ENCODE measurements at places on chromosomes 11 and 22. TPM values are rescaled to one million over a fixed set of nuclear protein-coding genes. Genes with fewer than 3 reads are reported as not detected.

DNA sequence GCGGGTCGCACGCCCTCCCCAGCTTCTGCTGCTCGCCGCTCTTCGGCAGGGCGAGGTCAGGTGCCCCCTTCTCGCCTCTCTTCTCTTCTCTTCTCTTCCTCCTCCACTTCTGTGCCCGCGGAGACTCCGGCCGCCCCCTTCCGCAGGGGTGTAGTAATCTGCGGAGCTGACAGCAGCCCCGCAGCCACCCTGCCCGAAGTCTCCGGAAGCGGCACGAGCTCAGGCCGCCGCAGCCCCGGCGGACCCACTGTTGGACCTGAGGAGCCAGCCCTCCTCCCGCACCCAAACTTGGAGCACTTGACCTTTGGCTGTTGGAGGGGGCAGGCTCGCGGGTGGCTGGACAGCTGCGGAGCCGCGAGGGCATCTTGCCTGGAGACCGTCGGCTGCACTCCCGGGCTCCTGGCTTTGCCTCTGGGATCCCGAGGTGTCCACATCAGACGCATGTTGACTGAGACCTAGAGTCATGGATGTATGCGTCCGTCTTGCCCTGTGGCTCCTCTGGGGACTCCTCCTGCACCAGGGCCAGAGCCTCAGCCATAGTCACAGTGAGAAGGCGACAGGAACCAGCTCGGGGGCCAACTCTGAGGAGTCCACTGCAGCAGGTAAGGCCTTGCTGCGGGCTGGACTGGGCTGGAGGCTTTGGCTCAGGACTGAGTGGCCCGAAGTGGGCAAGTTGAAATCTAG lies 486 bp downstream of the STIM1 start:
- peaks cover 28% of the 10 kb centered on the region for H3K4me1 ChIP-seq
- peak overlapping the region; percentile 39 for H3K27ac ChIP-seq
- peak; percentile 73 for DNase-seq
- H3K36me3 ChIP-seq: no peaks in the 10 kb centered on the region
- H3K27me3 ChIP-seq: no peaks in the 10 kb centered on the region

DNA sequence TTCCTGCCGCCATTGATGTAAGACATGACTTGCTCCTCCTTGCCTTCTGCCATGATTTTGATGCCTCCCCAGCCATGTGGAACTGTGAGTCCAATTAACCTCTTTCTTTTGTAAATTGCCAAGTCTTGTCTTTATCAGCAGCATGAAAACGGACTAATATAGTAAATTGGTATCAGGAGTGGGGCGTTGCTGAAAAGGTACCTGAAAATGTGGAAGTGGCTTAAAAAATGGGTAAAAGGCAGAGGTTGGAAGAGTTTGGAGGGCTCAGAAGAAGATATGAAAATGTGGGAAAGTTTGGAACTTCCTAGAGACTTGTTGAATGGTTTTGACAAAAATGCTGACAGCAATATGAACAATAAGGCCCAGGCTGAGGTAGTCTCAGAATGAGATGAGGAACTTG lies 89.7 kb downstream of the RSF1 start:
- H3K27ac ChIP-seq: no peak overlapping the region
- no peak for DNase-seq

DNA sequence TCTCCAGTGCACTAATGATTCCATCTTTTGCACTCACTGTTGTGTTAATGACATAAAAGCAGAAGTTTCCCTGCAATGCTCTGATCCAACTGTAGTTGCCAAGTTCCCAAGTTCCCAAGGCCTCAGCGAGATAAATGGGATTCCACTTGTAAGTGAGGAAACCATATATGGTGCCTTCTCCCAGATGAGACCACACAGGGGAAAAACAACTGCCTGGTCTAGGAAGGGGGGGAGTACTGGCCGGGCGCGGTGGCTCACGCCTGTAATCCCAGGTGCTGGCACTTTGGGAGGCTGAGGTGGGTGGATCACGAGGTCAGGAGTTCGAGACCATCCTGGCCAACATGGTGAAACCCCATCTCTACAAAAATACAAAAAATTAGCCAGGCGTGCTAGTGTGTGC lies 23.3 kb upstream of the RELA start:
- DNase-seq: no peak
- no peaks in the 10 kb centered on the region for H3K36me3 ChIP-seq
- H3K27me3 ChIP-seq: peaks cover 21% of the 10 kb centered on the region
- no peak overlapping the region for H3K27ac ChIP-seq

- no peak overlapping the region for H3K27ac ChIP-seq
- H3K36me3 ChIP-seq: no peaks in the 10 kb centered on the region
- DNase-seq: no peak
- H3K27me3 ChIP-seq: no peaks in the 10 kb centered on the region
- H3K4me3 ChIP-seq: no peak overlapping the region
These were observed 103.5 kb downstream of the ARHGAP8 start for GRCh38 chr22:44855855-44856254.

- no peak for DNase-seq
- no peaks in the 10 kb centered on the region for H3K36me3 ChIP-seq
- H3K27me3 ChIP-seq: no peaks in the 10 kb centered on the region
- H3K4me1 ChIP-seq: no peaks in the 10 kb centered on the region
These were observed 66.8 kb downstream of the FZD4 start for GRCh38 chr11:86888164-86889000.

DNA sequence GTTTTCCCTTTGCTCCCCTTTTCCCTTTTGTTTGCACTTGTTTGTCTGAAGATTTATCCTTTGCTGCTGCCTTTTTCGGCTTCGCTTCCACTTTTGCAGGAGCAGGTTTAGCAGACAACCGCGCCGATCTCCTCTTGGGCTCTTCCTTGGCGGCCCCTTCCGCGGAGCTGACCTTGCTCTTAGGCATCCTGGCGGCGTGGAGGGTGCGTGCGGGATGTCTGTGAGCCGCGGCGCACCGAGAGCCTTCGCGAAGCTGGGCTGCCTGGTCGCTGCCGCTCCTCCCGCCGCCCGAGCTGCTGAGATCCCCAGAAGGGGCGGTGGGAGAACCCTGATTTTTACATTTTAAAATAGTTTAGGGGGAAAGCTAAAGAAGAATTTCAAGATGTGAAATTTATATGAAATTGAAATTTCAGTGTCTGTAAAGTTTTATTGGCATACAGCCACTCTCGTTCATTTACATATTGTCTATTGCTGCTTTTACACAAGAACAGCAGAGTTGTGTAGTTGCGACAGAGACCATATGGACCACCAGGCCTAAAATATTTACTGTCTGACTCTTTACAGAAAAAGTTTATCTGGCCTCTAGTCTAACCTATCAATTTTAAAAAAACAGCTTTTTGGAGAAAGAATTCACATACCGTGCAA lies 105.2 kb upstream of the RRM1 start:
- DNase-seq: peak; percentile 25
- H3K27me3 ChIP-seq: no peaks in the 10 kb centered on the region
- H3K36me3 ChIP-seq: no peaks in the 10 kb centered on the region
- no peak overlapping the region for H3K4me3 ChIP-seq
- H3K27ac ChIP-seq: no peak overlapping the region

DNA sequence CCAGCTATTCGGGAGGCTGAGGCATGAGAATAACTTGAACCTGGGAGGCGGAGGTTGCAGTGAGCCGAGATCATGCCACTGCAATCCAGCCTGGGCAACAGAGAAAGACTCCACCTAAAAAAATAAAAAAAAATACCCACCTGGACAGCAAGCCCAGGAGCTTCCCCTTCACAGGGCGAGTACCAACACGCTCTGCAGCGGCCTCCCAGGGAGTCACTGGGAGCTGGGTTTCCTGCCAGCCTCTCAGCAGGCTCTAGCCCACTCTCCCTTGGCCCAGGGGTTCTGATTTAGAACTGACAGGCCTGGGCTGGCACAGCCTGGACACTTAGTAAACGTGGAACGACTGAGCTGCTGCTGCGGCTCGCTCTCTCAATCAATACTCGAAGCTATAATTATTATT lies 2.0 kb upstream of the CABP7 start:
- H3K4me1 ChIP-seq: no peaks in the 10 kb centered on the region
- H3K27me3 ChIP-seq: peaks cover 52% of the 10 kb centered on the region
- H3K36me3 ChIP-seq: no peaks in the 10 kb centered on the region
- H3K4me3 ChIP-seq: no peak overlapping the region
- H3K27ac ChIP-seq: no peak overlapping the region

- peak; percentile 19 for DNase-seq
- peaks cover 19% of the 10 kb centered on the region for H3K4me1 ChIP-seq
- peak overlapping the region; percentile 82 for H3K27ac ChIP-seq
- H3K36me3 ChIP-seq: no peaks in the 10 kb centered on the region
- H3K4me3 ChIP-seq: no peak overlapping the region
- H3K27me3 ChIP-seq: no peaks in the 10 kb centered on the region
These were observed 55.9 kb downstream of the ZC3H12C start for GRCh38 chr11:110148775-110149744.

DNA sequence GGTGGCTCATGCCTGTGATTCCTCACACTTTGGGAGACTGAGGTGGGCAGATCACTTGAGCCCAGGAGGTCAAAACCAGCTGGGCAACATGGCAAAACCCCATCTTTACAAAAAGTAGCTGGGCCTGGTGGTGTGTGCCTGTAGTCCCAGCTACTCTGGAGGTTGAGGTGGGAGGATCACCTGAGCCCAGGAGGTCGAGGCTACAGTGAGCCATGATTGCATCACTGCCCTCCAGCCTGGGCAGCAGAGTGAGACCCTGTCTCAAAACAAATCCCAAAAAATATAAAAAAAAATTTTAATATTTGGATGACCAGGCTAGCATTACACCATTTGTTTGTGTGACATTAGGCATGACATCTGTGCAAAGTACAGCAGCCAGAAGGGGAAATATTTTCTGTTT lies 49.7 kb upstream of the CTTN start:
- H3K4me3 ChIP-seq: no peak overlapping the region
- no peak overlapping the region for H3K27ac ChIP-seq
- no peaks in the 10 kb centered on the region for H3K27me3 ChIP-seq
- DNase-seq: no peak

DNA sequence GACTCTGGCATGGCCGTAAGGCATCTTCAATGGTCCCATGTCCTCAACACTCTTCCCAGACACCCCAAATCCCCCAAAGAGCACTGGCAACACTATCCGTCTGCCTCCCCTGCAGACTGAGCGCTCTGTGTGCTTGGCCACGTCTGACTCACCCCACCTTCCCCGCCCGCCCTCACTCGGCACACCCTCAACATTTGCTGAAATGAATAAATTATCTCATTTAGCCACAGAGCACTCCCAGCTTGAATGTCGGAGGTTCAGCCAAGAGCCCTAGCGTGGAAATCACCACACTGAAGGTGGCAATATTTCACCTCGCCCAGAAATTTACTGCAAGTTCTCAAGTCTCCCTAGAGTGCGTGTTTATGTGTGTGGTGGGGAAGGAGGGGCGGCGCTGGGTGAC lies 46.6 kb upstream of the TCF20 start:
- peaks cover 26% of the 10 kb centered on the region for H3K27me3 ChIP-seq
- no peak overlapping the region for H3K4me3 ChIP-seq
- no peak for DNase-seq
- H3K36me3 ChIP-seq: no peaks in the 10 kb centered on the region

GRCh38 chr22:49913026-49913425 lies 5.2 kb downstream of the ALG12 start:
- H3K4me3 ChIP-seq: no peak overlapping the region
- H3K27me3 ChIP-seq: no peaks in the 10 kb centered on the region

- H3K4me3 ChIP-seq: no peak overlapping the region
- no peak for DNase-seq
- no peak overlapping the region for H3K27ac ChIP-seq
- H3K27me3 ChIP-seq: peaks cover 42% of the 10 kb centered on the region
- H3K4me1 ChIP-seq: peaks cover 6% of the 10 kb centered on the region
These were observed 62.0 kb upstream of the THY1 start for GRCh38 chr11:119484741-119485605.

GRCh38 chr11:102223859-102224258 lies 93.4 kb upstream of the BIRC3 start:
- peaks cover 39% of the 10 kb centered on the region for H3K36me3 ChIP-seq
- H3K4me3 ChIP-seq: no peak overlapping the region
- H3K27me3 ChIP-seq: no peaks in the 10 kb centered on the region

DNA sequence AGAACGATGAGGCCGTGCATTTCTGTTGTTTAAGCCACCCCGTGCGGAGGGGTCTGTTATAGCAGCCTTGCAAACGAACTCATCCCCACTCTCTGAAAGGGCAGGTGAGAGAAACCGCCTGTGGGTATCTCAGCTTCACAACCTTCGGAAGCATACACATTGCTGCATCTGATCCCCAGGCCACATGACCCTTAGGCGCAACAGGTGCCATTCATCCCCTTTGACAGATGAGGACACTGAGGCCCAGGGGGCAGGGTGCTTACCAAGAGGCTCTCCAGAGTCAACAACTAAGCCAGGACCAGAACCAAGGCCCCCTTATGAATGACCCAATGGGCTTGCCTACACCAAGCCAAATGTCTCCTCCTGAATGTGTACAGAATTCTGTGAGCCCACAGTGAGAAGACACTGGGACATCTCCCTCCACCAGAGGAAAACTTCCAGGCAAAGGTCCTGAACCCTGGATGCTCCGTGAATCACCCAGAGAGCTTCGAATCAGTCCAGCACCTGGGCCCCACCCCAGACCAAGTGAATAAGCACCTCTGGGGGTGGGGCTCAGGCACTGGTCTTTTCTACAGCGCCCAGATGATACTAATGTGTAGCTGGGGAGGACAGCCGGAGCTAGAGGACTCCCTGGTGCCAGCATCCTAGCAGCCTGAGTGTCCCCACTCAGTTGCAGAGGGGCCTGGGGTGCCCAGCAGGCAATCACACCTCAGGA lies 83.2 kb downstream of the BUD13 start:
- H3K27me3 ChIP-seq: peaks cover 5% of the 10 kb centered on the region
- H3K36me3 ChIP-seq: no peaks in the 10 kb centered on the region
- H3K27ac ChIP-seq: no peak overlapping the region
- H3K4me1 ChIP-seq: no peaks in the 10 kb centered on the region
- no peak for DNase-seq
- no peak overlapping the region for H3K4me3 ChIP-seq

- H3K4me3 ChIP-seq: no peak overlapping the region
- H3K27ac ChIP-seq: no peak overlapping the region
- H3K27me3 ChIP-seq: no peaks in the 10 kb centered on the region
- no peak for DNase-seq
- peaks cover 20% of the 10 kb centered on the region for H3K4me1 ChIP-seq
These were observed 773.2 kb downstream of the DLG2 start for GRCh38 chr11:84853841-84854497.

- H3K36me3 ChIP-seq: no peaks in the 10 kb centered on the region
- H3K4me1 ChIP-seq: peaks cover 44% of the 10 kb centered on the region
- no peaks in the 10 kb centered on the region for H3K27me3 ChIP-seq
These were observed 71.8 kb downstream of the UBASH3B start for GRCh38 chr11:122727101-122727929.

- peaks cover 34% of the 10 kb centered on the region for H3K36me3 ChIP-seq
- no peaks in the 10 kb centered on the region for H3K27me3 ChIP-seq
These were observed 19.3 kb upstream of the RASL10A start for GRCh38 chr22:29334696-29335344.

Gene GPHA2
- not detected for total RNA-seq

Gene OR5A1
- not detected for total RNA-seq

Gene C11orf97
- not detected for total RNA-seq

Gene DGCR6L
- 58.9 TPM for total RNA-seq

Gene MUC15
- total RNA-seq: not detected

Gene EMID1
- 0.29 TPM for total RNA-seq

Gene KCNQ1OT1
- total RNA-seq: 6.2 TPM

Gene ME3
- total RNA-seq: 73.4 TPM

Gene POU2AF2
- total RNA-seq: not detected

Gene DKK3
- total RNA-seq: 72.4 TPM

Gene CBLIF
- not detected for total RNA-seq

All from osteoblast (primary cell).